ENCODE measurements at places on chromosomes 3 and 15.
A peak's percentile ranks its signal among the peaks of the same experiment; 100 is the strongest.

DNA sequence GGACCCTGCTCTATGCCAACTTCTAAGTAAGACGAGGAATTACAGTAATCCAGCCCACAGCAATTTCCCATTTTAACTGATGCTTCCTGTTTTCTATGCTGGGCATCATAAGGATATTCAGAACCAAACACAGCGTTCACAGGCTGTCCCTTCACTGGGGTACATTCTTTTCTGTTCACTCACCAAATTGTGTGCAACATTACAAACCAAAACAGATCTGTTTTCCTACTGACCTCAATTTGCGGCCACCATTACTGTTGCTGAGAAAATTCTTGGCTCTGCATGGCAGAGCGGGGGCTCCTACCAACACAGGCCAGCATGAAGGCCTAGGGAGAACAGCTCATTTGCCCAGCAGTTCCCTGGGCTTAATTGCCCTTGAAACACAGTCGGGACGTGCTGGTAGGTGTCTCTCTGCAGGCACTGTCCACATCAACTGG, 76.5 kb downstream of the MYO1E start:
- no peak for DNase-seq

- no peak for DNase-seq
Observed at GRCh38 chr3:140568842-140569520, 108.9 kb upstream of the TRIM42 start.

GRCh38 chr3:177538750-177539730, 341.8 kb upstream of the TBL1XR1 start:
- DNase-seq, result peak; percentile 78

DNA sequence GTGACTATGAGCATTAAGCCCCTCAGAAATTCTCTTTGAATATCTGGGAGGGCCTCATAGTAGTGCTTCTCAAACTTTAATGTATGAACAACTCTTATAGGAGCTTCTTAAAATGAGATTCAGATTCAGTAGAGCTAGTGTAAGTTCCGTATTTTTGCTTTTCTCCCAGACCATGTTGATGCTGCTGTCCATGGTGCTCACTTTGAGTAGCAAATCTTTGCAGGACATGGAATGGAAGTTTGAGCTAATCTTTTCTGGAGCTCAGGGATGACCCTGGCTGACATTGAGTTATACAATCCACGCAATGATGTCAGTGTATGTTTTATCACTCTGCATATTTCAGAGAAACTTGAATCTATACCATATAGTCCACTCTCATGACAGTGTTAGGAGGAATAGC, 134.2 kb downstream of the OTOL1 start:
- no peak for DNase-seq

DNA sequence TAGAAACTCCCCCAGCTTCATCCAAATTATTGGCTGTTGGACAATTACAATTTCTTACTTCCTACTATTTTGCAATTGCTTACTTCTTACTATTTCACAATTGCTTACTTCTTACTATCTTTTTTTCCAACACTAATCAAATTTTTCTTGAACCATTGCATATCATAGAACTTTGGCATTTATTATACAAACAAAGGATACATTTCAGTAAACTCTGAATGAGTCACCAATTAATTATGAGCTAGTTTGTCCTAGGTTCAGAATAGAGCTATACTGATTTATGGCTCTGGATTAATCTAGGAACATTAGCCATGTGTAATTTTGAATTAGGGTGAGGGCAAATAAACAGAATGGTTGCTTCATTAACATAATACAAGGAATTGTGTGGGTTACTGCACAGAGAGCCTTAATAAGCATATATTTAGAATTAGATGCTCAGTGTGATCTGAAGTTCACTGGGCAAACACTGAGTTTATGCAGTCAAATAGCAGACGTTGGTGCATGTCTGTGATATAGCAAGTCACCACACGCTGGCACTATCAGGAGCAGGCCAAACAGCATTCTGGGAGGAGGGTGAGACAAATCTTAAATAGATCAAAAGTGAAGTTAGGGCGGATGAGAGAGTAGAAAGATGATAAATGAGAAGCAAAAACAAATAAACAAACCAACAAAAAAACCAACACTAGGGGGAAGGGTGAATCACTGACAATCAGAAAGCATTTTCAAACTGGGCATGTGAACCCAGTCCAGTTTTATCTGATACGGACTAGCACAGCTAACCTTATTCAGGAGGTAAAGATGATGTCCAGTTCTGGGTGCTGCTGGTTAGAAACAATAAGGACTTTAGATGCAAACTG, 21.5 kb downstream of the GABRR3 start:
- DNase-seq, result no peak

GRCh38 chr3:119809249-119810017, 27.5 kb downstream of the NR1I2 start:
- DNase-seq, result no peak

DNA sequence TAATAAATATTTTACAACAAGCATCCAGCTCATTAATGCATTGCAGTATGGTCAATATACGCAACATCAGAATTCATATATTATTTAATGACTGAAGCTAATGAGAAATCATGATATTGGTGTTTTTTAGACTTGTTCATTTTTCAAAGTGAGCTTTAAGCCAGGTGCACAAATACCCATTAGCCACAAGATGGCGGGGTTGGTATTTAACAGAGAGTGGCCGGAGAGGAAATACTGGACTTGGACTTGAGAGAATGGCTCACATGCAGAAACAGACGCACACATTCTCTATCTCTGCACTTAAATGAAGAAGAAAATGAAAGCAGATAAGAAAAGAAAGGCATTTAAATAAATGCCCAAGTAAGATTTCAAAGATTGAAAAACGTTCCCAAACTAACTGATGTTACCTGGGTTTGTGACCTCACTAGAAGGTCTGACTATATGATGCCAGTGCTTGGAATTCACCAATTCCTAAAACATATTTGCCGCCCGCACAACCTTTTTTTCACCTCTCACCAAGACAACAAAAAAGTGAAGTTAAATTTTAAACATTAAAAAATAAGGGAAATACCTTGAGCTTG, 21.2 kb upstream of the CRBN start:
- peak; percentile 65 for DNase-seq

Data from activated CD4-positive, alpha-beta T cell treated with anti-CD3 and anti-CD28 coated beads, Interleukin-2, amount 10 ng/mL, durations not matched to agents 24 days and 14 days (primary cell).